ENCODE measurements at places on chromosomes 12 and 14.

- no peak for DNase-seq
Observed at GRCh38 chr14:39615352-39615751, 183.1 kb upstream of the FBXO33 start.

GRCh38 chr14:69960296-69960695 is 81.1 kb downstream of the SMOC1 start:
- no peak for DNase-seq

DNA sequence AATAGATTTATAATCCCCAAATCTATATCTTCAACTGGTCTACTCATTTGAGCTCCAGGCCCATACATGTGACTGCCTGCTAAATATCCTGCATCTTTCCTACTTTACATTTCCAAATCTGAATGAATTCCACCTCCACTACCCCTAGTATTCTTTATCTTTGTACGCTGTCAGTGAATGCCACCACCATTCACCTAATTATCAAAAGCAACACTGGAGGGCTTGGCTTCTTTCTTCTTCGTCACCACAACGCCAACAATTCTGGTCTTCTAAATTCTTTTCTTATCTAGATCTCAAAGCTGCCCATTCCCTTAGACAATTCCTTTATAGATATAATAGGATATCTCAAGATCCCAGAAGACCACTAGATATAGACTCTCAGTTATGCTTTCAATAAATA is 47.1 kb upstream of the ADAMTS20 start:
- DNase-seq = no peak

GRCh38 chr12:64691795-64692583 is 67.2 kb downstream of the GNS start:
- no peak for DNase-seq

GRCh38 chr12:123659996-123660727 is 10.8 kb upstream of the TCTN2 start:
- peak; percentile 62 for DNase-seq

DNA sequence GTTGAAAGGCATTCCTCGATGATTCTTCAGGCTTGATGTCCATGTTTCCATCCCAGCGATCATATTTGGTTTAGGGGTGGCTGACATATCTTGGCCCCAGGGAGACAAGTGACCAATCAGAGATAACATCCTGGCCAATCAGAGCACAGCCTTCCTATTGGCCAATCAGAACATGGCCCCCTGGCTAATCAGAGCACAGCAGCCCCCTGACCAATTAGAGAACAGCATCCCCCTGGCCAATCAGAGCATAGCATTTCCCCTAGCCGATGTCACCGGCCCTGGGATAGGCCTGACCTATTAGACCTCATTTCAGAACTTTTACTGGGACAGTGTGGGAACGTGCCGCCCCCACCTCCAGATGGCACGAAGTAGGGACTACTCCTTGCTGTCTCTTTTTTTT is 182.2 kb downstream of the AACS start:
- no peak for DNase-seq

DNA sequence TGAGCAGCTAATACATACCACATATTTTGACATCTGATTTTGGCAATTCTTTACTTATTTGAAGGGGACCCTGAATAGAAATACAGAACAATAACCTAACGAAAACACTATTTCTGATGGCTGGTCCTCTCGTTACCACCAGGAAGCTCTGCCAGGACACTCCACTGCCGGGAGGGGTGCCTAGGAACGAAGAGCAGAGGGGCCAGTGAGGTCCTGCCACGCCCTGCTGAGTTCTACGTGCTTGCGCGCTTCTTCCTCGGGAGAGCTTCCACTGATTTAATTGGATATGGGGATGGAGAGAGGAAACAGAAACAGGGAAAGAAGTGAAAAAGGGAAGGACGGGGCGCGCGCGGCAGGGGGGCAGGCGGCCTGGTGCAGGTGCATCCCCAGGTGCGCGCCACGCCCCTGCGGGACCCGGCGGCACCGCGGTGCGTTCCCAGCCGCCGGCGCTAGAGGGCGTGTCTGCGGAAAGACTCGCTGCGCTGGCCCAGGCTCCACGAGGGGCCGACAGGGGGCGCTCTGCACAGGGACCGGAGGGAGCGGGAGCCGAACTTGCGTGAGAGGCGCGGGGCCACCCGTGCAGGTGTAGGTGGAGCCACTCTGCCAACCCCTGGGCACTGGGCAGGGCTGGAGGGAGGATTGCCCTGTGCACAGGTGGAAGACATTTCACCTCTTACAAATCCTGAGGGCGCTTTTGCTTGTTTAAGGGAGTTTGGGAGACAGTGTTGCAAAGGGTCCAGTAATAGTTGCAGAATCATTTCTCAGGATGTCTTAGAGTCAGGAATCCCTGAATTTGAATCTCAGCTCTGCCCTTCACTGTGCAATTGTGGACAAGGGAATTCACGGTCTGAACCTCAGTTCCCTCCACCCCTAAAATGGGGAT is 986.3 kb upstream of the TMEM132C start:
- no peak for DNase-seq

- no peak for DNase-seq
Observed at GRCh38 chr14:60951776-60952435, 29.0 kb downstream of the TRMT5 start.

DNA sequence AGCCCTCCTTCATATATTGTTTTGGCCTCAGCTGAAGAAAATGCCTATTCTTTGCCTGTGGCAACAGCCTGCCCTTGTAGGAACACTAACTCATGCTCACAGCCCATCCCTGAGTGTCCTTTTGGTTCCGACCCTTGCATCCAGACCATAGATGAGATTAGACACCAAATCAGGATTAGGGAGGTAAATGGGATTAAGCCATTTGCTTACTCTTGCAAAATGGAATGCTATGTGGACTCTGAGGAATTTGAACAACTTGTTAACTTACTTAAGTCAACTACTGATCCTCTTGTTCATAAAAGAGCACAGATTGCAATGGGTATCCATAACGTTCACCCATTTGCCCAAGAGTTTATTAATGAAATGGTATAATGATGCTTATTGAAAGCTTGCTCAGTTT is 27.3 kb downstream of the TSHR start:
- no peak for DNase-seq

DNA sequence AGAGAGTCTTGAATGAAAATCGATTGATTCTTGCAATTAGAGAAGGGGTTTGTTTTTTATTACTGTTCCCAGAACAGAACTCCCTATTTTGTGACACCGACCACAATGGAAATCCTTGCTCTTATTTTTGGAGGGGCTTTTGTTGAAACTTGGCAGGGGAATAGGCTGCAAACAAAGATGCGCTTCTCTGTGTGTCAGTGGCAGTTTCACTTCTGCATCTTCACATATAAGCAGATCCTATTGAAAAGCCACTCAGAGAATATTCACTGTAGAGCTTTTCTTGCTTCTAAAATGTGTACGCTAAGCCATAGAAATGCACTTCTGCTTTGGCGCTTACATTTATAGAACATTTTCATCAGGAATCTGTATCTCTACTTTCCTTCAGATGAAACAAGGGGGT is 1822.4 kb upstream of the SEL1L start:
- DNase-seq = no peak

DNA sequence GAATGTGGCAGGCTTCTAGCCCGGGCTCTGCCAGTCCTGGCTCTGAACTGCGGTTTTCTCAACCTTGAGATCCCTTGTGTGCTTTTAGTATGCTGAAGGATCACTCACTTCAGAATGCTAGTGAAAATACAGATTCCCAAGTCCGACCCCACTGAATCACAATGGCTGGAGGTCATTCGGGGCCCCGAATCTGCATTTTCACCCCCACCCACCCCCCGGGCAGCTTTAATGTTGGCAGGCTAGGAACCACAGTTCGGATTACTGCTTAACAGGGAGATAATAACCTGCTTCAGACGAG is 573 bp upstream of the SUSD6 start:
- DNase-seq = no peak

GRCh38 chr12:116155383-116155782 is 122.1 kb downstream of the MED13L start:
- DNase-seq = no peak

- no peak for DNase-seq
Observed at GRCh38 chr12:47383942-47384341, 304.2 kb upstream of the AMIGO2 start.

DNA sequence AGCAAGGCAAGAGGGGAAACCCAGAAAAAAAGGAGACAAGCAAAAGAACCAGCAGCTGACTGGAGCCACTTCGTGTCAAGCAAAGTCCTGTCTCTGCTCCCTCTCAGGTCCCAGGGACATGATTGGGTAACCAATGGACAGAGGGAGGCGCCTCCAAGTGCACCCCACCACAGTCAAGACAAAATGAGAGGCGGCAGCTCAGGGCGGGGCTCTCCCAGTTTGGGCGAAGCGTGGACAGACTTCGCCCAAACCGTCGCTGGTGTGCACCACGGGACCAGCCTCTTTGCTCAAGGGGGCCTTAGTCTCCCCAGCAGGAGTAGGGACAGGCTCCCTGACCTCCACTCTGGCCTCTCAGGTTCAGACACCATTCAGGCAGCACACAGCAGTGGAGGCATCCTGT is 1.5 kb upstream of the BEGAIN start:
- DNase-seq = no peak

GRCh38 chr14:68081489-68081888 is 261.9 kb downstream of the RAD51B start:
- no peak for DNase-seq

- DNase-seq = peak; percentile 68
Observed at GRCh38 chr12:6383572-6384498, at the start of gene LTBR. TSS of gene LTBR (plus strand) at chr12:6384162. CDS start at chr12:6384359, 197 bp downstream.

DNA sequence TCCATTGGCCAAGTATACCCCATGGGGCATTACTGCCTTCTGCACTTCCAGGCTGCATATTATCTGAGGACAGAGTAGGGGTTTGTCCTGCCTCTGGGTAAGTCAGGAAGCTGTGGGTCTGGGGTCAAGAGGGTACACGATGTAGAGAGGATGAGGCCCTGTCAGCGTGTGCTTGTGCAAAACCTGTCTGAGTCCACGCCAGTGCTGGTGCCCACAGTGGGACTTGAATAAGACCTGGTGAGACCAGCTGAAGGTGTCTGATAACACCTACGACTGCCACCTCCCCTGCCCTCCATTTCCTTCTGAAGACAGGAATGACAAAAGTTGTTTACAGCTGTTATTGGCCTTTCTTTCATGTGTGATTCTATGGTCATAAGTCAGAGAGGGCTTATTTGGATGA is 22.1 kb upstream of the NID2 start:
- no peak for DNase-seq

GRCh38 chr14:49586673-49587460 is 687 bp upstream of the RPS29 start:
- peak; percentile 67 for DNase-seq

GRCh38 chr12:51200806-51201205 is 17.1 kb downstream of the POU6F1 start:
- no peak for DNase-seq

GRCh38 chr14:104044016-104044415 is 41.5 kb upstream of the ASPG start:
- no peak for DNase-seq

DNA sequence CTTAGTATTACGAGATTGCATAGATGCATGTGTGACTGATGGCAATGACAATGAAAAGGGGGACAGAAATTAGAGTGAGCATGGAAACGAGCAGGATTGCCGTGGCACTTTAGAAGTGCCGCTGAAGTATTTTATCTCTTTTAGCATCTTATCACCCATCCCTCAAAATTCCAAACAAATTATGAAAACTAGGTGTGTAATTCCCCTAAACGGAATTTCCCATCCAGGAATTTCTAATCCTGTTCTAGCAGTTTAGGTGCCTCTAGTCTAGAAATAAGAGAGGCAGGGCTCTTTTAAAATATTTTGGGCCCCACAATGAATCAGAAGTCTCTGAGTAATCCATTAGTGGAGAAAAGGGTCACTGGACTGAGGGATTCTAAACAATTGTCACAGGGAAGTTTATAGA is 947 bp downstream of the TMEM52B start:
- DNase-seq = no peak

GRCh38 chr12:46459111-46459510 is 86.5 kb upstream of the SLC38A2 start:
- no peak for DNase-seq

DNA sequence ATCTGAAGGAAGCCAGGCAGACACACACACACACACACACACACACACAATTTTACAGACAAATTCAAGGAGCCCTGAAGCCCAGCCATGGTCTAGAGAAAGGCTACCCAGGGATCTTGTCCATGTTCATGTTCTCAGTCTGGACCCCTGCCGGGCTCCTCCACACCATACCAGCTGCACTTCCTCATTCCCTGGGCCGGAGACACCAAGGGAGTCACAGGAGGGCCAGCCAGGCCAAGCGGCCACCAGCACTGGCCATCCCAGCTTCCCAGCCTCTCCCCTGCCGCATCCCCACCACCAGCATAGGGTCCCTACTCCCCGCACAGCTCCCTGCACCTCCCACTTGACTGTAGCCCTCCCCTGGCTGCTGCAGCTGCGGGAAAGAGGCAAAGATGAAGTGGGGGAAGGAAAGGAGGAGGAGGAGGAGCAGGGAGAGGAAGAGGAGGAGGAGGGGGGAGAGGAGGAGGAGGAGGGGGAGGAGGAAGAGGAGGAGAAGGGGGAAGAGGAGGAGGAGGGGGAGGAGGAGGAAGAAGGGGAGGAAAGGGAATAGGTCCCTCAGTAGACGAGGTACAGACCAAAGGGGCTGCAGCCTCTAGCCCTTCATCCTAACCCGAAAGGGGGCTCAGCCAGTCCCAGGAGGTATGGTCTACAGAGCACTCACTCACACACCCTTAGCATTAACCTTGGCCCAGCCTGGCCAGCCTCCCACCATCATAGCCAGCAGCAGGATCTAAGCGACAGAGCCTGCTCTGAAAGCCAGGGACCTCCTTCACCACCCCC is 293.2 kb downstream of the DPF3 start:
- DNase-seq = no peak

DNA sequence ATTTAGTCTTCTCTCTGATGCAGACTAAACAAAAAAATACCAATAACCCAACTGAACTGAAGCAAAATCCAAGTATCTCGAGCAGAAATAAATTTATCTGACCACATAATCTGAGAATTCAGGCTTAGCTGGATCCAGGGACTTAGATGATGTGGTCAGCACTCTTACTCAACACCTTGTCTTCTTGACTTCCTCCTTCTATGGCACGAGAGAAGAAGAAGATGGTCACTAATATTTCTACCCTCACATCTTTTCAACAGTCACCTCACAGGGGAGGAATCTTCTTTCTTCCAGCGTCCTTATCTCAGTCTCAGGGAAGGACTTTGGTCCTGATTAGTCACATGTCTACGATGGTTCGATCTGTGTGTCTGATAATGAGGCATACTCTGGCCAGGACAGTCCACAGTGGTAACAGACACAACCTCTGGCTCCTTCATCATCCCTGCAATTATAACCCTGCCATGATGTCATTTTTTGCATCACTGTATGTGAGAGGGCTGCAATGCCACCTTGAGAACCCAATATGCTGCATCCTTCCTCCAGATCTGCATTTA is 15.8 kb downstream of the RGS6 start:
- DNase-seq = no peak

- no peak for DNase-seq
Observed at GRCh38 chr14:65470404-65470880, 57.9 kb downstream of the FUT8 start.

GRCh38 chr12:12156116-12156515 is 85.4 kb downstream of the BCL2L14 start:
- DNase-seq = no peak
